ENCODE measurements at places on chromosomes 3 and 15.

DNA sequence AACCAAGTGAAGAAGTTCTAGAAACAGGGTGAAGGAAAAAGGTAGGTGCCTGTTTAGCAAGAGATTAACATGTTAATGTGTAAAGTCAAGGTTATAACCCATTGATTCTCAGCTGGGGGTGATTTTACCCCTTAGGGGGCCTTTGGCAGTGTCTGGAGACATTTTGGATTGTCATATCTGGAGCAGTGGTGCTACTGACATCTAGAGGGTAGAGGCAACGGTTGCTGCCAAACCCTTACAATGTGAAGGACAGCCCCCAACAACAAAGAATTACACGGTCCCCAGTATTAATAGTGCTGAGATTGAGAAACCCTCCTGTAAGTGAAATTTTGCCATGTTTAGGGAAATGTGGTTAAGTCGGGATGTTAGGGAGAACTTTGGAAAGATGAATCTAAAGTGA, 74.7 kb downstream of the CRYBG3 start:
- DNase-seq, result no peak

DNA sequence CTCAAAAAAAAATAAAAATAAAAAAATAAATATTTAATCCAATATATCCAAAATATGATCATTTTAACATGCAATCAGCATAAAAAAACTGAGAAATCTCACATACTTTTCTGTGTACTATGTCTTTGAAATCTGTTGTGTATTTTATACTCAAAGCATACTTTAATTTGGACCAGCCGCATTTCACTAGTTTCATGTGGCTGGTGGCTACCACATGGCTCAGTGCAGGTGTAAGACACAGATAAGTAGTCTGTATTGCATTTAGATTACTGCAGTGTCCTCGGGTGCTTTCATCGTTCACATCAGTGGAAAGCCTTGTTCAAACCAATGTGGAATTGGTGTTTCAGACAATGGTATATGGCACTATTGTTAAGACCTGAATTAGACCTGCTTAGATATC, 11.0 kb downstream of the CRTC3 start:
- DNase-seq, result no peak

DNA sequence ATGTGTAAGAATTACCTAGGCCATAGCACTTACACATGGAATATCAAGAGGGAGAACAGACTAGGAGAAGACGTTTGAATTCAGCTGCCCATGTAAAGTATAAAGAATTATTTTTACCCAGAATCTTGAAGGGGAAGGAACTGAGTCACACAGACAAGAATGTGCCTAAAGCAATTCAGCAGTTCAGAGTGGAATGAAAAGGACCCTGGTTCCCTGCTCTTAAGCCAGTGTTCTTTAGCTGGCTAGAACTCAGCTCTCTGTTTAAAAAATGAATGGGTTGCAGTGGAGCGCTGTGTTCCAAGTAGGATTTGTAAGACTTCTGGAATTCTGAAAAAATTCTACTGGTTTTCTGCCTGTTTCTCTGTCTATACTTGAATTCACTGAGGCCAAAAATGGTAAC, 440.2 kb downstream of the LPP start:
- DNase-seq, result no peak

DNA sequence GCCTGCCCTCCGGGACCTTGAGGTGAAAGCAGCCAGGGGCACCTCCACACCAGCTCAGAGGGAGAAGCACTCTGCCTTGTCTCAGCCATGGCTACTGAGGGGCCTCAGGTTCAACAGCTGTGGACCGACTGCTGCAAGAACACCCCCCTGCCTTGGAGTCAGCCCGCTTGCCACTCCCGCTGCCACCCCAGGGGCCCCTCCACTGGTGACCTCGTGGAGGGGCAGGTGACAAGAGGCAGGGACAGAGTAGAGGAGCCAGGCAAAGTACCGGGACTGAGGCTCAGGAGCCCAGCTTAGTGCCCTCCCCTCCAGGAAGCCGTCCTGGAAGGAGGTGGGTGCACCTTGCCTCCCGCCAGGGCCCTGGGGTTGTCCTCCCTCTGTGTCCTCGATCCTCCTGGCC, 79.6 kb upstream of the RPL32 start:
- no peak for DNase-seq

DNA sequence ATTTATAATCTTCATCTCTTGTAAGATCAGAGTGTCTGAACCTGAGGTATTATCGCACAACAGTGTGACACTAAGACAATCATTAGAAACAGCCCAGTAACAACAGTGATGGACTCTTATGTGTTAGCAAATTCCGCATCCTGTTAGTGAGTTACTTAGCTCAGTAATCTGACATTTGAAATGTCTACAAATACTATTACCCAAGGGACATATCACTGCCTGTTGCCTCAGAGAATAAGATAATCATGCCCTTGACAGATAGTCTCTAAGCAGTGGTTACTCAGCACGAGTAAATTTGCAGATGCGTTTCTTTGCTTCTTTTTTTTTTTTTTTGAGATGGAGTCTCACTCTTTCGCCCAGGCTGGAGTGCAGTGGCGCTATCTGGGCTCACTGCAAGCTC, 13.4 kb upstream of the RTP1 start:
- no peak for DNase-seq

DNA sequence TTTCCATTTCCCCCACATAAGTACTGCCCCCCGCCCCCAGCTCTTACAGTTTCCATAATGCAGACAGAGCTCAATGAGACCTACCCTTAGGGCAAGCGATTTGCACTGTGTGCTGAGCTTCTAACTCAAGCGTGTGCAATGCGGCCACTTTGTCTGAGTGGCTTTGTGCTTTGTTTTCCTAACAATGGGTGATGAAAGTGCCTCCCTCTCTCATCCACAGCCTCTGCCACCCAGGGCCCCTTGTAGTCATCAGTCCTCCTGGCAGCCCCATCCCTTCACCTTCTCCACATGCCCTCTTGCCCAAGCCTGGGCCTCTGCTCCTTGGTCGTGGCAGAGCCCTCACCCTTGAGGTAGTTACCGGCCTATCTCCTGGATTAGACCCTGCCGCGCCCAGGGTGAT, 17.2 kb downstream of the DAPK2 start:
- no peak for DNase-seq

Measured in testis (tissue), 5 donors.